ENCODE measurements at places on chromosomes 5 and 9.
A peak's percentile ranks its signal among the peaks of the same experiment; 100 is the strongest.

DNA sequence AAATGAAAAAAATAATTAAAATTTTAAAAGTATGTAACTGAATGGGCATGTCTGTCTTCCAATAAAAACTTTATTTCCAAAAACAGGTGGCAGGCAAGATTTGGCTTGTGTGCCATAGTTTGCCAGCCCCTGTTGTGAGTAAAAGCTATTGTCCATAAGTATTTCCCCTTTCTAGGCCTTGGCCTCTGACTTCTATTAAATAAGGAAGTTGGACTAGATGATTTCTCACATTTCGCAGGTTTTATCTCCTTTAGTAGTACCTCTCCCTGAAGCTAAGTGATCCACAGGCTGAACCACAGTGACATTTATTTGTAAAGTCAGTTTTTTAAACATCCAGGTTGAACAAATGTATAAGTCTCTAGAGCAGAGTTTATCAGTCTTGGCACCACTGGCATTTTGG, 41.3 kb downstream of the RECK start:
- H3K27ac ChIP-seq: no peak overlapping the region
- H3K27me3 ChIP-seq: no peaks in the 10 kb centered on the region
- H3K4me3 ChIP-seq: no peak overlapping the region
- H3K36me3 ChIP-seq: no peaks in the 10 kb centered on the region

DNA sequence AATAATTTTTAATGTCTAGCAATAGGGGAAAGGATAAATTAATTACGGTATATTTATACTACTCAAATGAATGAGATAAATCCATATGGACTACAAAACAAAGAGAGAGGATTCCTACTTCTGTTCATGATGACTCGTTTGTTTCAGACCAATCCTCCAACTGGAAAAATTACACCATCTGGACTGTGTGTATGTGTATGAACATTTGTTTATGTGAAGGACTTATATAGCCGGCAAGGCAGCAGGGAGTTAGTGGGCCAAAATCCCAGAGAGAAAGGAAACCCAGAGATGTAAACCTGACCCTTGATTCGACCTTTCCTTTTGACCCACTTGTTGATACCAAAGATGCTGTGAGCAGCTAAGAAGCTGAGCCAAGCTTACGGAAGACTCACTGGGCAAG, 20.1 kb downstream of the PDE6A start:
- H3K27me3 ChIP-seq: no peaks in the 10 kb centered on the region
- H3K4me1 ChIP-seq: no peaks in the 10 kb centered on the region
- no peaks in the 10 kb centered on the region for H3K36me3 ChIP-seq
- no peak for DNase-seq
- no peak overlapping the region for H3K27ac ChIP-seq

GRCh38 chr5:78958672-78959445, 26.3 kb downstream of the ARSB start:
- no peak for DNase-seq
- H3K4me3 ChIP-seq: no peak overlapping the region
- no peak overlapping the region for H3K27ac ChIP-seq
- no peaks in the 10 kb centered on the region for H3K36me3 ChIP-seq
- H3K4me1 ChIP-seq: peaks cover 15% of the 10 kb centered on the region
- H3K27me3 ChIP-seq: no peaks in the 10 kb centered on the region

DNA sequence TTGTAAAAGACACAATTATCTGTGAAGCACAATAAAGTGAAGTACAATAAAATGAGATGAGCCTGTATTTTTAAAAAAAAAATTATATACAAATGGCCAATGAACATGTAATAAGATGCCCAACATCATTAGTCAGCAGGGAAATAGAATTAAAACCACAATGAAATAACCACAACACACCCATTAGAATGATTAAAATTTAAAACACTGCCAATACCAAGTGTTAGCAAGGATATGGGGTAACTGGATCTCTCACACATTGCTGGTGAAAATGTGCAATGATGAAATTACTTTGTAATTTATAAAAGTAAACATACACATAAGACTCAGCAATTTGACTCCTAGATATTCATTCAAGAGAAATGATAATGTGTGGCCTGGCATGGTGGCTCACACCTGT, 62.8 kb downstream of the SHOC1 start:
- no peaks in the 10 kb centered on the region for H3K4me1 ChIP-seq
- H3K27ac ChIP-seq: no peak overlapping the region
- H3K4me3 ChIP-seq: no peak overlapping the region
- peak; percentile 55 for DNase-seq
- no peaks in the 10 kb centered on the region for H3K27me3 ChIP-seq

GRCh38 chr5:60649288-60649917, 50.6 kb downstream of the DEPDC1B start:
- DNase-seq: peak; percentile 54
- no peak overlapping the region for H3K4me3 ChIP-seq
- no peak overlapping the region for H3K27ac ChIP-seq
- H3K4me1 ChIP-seq: no peaks in the 10 kb centered on the region

GRCh38 chr5:143749581-143750205, 62.3 kb upstream of the HMHB1 start:
- H3K4me3 ChIP-seq: no peak overlapping the region
- no peak for DNase-seq
- no peaks in the 10 kb centered on the region for H3K4me1 ChIP-seq
- H3K27me3 ChIP-seq: no peaks in the 10 kb centered on the region

DNA sequence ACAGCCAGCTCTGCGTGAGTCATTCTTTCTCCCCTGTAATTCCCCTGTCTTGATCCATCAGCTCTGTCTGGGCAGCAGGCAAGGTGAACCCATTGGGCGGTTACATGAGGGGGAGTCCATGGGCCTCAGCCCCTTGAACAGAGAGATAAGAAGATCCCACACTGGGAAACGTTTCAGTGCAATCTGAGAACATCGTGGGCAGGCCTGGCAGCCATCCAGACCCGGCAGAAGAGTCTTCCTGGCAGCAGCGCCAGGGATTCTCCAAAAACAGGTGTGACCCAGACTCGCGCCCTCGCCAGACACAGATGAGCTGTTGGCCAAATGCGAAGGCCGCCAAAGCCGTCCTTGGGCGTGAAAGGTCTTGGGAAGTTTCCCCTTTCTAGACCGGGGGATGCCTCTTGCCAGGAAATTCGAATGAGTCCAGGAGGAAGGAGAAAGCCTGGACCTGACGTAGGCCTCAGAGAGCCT, 6.4 kb upstream of the SLC12A7 start:
- H3K27me3 ChIP-seq: no peaks in the 10 kb centered on the region
- no peak overlapping the region for H3K4me3 ChIP-seq
- H3K4me1 ChIP-seq: peaks cover 21% of the 10 kb centered on the region
- peak overlapping the region; percentile 39 for H3K27ac ChIP-seq

DNA sequence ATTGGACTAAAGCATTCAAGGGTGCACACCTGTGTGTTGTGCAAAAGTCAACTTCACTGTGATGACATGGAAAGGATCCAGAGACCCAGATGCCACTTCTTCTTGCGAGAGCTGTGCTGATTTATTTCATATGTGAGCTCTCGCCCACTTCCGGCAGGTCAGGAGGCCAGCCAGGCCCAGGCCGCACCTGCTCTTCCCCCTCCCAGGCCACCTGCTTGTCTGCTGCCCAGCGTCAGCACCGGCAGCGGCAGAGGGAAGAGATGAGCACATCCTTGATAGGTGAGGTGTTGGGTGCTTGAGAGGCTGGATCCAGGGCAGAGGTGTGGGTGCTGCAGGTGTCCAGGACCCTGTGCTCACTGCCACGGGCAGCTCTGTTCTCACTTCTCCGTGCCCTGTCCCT, 242.9 kb downstream of the FANCC start:
- no peak overlapping the region for H3K4me3 ChIP-seq
- H3K27ac ChIP-seq: no peak overlapping the region
- no peaks in the 10 kb centered on the region for H3K27me3 ChIP-seq
- DNase-seq: no peak

GRCh38 chr5:172364773-172365172, 81.2 kb upstream of the UBTD2 start:
- H3K36me3 ChIP-seq: no peaks in the 10 kb centered on the region
- no peak overlapping the region for H3K27ac ChIP-seq
- H3K4me1 ChIP-seq: peaks cover 4% of the 10 kb centered on the region
- H3K27me3 ChIP-seq: no peaks in the 10 kb centered on the region
- no peak for DNase-seq

Data from cardiac muscle cell (in vitro differentiated cells and primary cell).